ENCODE measurements at places on chromosomes 1 and 21.

- DNase-seq, result peak; percentile 65
Observed at GRCh38 chr1:85580872-85581801, 576 bp downstream of the CCN1 start.

- DNase-seq, result peak; percentile 6
Observed at GRCh38 chr1:82227306-82228095, 426.8 kb downstream of the ADGRL2 start.

GRCh38 chr21:29958551-29958950, 18.8 kb upstream of the GRIK1 start:
- no peak for DNase-seq

- DNase-seq, result no peak
Observed at GRCh38 chr1:54851936-54852524, 35.0 kb downstream of the DHCR24 start.

DNA sequence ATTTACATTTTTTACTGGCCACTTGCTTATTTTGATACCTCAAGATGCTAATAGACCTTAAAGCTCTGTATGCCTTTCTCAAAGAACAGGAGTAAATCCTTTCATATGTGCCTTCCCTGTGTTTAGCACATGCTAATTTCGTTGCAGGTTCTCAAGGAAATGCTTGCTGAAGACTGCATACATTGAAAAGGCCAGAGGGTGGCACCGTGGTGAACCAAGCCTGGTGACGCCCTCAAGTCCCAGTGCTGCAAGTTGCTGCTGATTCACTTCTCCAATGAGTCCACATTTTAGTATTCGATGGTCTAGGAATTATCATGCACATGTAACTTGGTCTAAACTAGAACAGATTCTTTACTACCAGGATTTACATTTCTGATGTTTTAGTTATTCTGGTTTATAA, 94.1 kb downstream of the CLDN17 start:
- DNase-seq, result peak; percentile 3

- no peak for DNase-seq
Observed at GRCh38 chr1:42983253-42983652, 24.6 kb upstream of the SLC2A1 start.

DNA sequence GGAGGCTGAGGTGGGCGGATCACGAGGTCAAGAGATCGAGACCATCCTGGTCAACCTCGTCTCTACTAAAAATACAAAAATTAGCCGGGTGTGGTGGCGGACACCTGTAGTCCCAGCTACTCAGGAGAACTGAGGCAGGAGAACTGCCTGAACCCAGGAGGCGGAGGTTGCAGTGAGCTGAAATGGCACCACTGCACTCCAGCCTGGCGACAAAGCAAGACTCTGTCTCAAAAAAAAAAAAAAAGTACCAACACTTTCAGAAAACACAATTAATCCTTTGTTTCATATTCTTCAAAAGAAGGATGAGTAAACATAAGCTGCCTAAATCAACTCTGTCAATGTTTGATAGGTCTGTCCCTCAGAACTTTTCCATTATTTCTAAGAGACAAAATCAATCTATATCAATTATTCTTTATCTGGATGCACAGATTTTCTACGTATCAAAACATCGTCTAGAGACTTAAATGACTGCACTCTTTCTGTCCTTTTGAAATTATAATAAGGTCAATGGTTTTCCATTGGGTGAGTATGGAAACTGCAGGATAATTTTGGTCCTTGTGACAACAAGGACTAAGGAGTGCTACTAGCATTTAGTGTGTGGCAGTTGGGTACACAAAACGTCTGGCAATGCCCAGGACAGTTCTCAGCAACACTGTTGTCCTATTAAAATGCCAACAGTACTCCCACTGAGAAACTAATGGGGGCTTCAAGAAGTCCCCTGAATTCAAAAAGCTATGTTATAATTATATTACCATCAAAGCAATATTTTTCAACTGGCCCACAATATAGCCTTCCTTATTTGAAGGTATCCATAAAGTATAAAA, 40.7 kb downstream of the LPGAT1 start:
- no peak for DNase-seq

Measured in GM03348 (cell line).